ENCODE measurements at places on chromosomes 2 and 18.
A peak's percentile ranks its signal among the peaks of the same experiment; 100 is the strongest.

DNA sequence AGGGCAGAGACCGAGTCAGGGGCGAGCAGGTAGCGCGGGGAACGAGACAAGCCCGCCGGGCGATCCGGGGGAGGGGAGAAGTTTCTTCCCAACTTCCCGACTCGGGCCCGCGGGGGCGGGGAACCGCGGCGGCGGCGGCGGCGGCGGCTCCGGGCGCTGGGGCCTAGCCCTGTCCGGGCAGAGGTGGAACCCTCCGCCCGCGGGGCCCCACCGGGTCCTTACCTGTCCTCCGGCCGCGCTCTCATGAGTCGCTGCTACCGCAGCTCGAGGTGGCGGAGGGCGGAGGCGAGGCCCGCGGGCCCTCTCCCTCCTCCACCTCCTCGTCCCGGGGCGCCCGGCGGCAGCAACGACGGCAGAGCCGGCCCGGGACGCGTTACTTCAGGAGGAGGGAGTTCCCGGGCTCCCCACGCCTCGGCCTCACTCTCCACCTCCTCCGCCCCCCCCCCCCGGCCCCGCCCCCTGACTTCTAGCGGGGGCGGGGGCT is at the start of gene YES1:
Gene YES1 (minus strand): TSS at position 351 of the 484 bp plus-strand sequence. CDS start 55,415 bp downstream, outside the sequence.
- peak; percentile 90 for DNase-seq

DNA sequence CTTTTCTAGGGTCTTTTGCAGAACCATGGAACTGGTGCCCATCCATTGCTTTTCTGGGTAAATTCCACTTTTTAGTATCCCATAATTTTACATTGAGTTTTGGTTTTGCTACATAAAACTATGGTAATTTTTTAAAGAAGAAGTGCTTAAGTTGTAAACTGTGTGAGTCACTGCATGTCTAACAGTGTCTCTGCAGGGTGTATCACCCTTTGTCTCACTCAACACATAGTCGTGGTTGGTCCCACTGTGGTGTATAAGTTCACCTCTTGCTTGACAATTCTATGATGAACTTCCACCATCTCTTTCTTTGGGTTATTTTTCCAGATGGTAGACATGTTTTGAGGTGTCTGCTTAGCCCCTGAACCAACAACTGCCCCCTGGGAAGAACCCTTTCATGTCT is 10.5 kb downstream of the SCTR start:
- no peak for DNase-seq

GRCh38 chr2:223936862-223937326 is 8.2 kb downstream of the WDFY1 start:
- DNase-seq = no peak

DNA sequence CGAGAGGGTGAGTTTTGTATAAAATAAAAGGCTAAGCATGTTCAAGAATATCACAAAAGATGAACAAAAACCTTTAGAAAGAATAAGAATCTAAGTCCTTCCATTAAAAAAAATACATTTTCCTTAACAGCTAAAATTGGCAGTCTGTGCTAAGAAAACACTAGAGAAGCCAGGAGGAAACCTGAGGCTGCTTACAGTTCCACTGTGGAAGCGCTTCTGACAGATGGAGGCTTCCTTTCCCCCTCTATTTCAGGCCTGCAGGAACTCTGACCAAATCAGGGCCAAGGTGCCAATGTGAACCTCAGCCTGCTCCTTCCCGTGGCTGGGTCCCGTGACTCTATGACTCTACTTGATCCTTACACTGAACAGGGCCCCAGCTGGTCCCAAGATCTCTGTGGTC is 108.1 kb upstream of the ARHGAP28 start:
- DNase-seq = no peak

DNA sequence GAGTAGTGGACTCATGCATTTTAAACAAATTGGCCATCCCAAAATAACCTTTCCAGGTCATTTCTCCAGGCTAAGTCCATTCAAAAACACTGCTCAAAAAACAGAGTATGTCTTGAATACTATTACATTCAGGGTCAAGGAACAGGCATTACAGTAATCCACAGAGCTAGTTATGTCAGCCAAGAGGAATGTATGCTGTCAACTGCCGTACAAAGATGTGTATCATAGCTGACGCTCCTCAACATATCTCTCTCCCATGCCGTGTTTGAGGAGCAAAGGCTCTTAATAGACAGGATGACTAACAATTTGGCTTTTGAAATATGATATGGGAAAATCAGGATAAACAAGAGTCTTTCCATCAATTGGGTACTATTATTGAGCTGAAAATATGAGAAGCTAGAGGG is 68.8 kb upstream of the KCTD1 start:
- DNase-seq = no peak

GRCh38 chr2:132902626-132903025 is 232.6 kb upstream of the LYPD1 start:
- DNase-seq = no peak

GRCh38 chr2:149488706-149489440 is 98.7 kb downstream of the MMADHC start:
- no peak for DNase-seq

DNA sequence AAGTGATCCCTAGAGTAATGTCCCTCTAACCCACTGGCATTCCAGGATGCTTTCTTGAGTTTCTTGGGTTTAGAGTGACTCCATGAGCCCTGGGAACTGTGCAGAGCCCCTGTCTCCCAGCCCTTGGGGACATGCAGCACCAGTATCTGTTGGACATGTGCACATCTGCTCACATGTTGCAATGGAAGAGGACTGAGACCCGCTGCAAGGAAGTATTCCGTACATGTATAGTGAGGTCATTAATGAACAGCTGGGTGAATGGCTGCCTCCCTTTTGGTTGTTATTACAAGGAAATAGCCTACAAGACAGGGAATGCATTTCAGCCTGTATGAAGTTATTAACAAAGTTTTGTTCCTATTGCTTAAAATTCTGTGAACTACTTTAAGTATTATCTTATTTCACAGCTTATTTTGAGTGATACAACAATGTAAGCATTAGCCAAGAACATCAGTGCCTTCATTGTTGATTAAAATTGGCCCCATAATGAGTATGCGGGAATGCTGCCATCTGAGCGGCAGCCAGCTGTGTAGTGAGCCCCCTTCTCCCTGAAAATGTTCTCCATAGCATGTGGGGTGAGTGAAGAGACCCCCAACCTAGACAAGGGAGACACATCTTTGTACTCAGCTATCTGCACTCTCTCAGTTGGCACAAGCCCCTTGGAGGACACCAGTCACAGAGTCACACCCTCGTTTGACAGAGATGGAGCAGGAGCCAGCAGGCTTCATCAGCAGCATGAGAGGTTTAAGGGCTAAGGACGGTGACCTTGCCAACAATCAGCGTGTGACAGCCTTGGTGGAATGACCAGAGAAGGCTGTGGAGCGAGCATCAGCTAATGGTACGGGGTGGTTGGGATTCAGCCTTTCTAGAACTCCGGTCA is 87.4 kb downstream of the FAM210A start:
- DNase-seq = no peak

DNA sequence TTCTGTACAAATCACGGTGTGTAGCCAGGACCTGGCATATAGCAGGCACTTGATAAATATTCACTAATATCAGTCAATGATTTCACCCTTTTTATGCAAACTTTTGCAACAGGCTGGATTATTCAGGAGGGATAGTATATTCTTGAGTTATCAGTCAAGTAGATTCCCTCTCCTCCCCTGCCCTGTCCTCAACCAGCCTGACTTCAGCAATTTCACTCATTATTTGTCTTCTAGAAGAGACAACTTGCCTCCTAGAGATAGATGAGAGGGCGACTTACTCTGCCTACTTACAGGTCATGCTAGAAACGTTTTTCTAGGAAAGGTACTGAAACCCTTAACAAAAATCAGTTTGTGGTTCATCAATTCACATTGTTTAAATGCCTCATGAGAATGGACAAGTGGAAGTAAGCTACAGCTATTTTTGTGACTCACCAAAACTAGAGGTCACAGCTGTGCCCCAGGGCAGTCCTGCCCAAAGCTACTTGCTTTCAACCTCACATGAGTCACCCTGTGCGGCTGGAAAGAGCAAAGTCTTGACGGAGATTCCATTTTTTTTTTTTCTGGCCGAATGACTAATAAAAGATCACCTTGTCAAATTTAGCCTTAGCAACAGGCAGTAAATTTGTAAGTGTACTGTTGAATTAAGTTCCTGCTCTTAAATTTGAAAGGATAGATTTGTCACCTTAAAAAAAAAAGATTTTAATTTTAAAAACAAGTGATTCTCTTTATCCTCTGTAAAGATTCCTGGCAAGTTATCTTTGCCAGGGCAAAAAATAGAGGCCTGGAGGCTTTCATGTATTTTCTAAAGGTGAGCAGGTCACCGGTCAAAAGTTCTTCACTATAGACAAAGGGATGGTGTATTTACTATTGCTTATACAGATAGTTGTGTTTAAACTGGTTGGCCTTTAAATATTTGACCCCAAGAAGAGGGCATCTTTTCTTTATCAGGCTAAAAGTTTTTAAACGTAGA is 109.0 kb upstream of the SLC35G4 start:
- DNase-seq = no peak

DNA sequence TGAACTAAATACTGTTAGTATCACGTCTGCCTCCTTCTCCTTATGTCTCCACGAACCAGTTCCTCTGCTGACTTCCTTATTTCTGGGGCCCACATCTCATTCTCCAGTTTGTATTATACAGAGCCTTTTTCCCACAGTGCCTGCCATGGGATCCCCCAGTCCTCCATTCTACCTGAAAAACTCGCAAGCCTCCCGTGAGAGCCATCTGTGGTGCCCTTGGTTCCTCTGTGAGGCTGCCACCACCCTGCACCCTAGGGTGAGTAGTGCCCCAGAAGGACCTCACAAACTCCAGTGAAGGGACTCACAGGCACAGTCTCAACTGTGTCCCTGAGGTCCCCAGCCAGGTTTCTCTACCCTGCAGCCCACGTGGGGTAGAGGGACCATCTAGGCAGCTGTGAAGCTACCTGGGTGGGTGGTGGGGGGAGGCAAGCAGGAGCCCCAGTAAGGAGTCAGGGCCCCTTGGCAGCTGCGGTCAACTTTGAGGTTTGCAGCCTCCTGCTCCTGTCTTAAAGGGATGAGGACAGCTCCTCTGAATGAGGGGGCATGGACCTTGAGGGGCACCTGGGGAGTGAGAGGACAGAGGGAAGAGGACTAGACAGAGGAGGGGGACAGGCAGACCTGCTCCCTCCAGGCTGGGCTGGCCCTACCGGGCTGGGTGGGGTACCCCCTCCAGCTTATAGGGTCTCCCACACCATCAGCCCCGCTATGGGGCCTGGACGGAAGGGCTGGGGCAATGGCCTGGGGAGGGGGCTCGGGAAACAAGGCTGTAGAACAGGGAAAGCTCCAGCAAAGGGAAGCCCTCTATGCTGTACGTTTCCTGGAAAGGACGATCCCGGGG is 1.0 kb downstream of the PSTPIP2 start:
- DNase-seq = no peak

DNA sequence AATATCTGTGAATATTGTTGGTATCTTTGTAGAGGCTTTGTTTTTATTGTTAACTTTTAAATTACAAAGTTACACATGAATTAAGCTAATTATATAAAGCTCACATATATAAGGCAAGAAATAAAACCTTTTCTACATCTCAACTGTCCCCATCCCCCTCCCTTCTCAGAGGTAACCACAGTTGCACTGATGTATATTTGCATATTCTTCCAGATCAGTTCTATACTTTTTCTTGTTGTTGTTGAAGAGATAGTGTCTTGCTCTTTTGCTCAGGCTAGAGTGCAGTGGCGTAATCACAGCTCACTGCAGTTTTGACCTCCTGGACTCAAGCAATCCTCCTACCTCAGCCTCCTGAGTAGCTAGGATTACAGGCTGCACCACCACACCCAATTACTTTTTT is 36.0 kb upstream of the CDC42EP3 start:
- no peak for DNase-seq

GRCh38 chr2:108983610-108984009 is 5.4 kb downstream of the EDAR start:
- no peak for DNase-seq

GRCh38 chr2:96856776-96857666 is 795 bp downstream of the ANKRD39 start:
- DNase-seq = no peak

Measured in upper lobe of right lung (tissue), 1 donor.